ENCODE measurements at places on chromosomes 4 and X.

- DNase-seq = no peak
Measured at GRCh38 chrX:12700745-12701144, 90.5 kb upstream of the PRPS2 start.

- DNase-seq = no peak
Measured at GRCh38 chrX:13483773-13484172, 85.6 kb upstream of the EGFL6 start.

DNA sequence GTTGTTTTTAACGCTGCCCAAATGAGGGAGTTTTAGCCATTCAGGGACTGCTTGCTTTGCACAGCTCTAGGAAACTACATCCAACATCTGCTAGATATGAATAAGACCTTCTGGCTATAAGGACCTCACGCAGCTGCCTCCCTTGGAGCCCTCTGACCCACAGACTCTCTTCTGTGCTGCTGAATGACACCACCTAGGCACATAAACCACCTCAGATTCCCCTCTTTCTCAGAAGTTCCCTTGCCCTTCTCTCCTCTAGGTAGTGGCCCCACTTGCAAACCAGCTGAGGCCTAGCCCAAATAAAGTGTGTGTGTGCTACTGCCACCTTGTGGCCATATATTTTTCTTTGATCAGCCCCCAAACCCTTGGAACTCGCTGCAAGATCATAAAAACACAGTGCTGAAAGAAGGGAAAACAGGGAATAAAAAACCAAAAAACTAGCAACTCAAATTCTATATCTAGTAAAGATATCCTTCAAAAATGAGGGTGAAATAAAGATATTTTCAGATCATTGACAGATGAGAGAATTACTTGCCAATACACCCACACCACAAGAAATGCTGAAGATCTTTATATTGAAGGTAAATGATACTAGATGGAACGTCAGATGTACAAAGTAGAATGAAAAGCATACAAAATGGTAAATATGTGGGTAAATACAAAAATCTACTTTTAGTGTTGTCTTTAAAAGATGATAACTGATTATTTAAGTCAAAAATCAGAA lies 265.9 kb downstream of the ADAMTS3 start:
- DNase-seq = peak; percentile 64

GRCh38 chr4:25031077-25031621 lies 403 bp upstream of the LGI2 start:
- DNase-seq = no peak

GRCh38 chrX:121356139-121356849 lies 308.9 kb downstream of the GLUD2 start:
- DNase-seq = no peak

DNA sequence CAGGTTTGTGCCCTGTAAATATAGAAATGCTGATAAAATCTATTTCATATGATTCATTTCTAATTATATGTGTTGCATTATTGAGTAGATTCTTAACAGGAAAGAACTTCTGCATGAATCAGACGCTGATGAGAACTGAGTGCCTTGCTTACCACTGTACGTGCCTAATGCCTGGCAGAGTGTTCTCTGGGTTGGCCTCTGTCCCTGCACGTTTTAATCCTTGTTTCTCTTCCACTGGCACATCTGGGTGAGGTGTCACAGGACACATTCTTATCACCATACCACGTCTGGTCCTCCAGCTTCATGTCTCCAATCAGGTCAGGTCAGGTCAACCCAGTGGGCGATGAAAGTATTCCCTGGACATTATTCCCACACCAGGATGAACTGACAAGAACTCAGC lies 53.6 kb downstream of the KLF3 start:
- DNase-seq = no peak

DNA sequence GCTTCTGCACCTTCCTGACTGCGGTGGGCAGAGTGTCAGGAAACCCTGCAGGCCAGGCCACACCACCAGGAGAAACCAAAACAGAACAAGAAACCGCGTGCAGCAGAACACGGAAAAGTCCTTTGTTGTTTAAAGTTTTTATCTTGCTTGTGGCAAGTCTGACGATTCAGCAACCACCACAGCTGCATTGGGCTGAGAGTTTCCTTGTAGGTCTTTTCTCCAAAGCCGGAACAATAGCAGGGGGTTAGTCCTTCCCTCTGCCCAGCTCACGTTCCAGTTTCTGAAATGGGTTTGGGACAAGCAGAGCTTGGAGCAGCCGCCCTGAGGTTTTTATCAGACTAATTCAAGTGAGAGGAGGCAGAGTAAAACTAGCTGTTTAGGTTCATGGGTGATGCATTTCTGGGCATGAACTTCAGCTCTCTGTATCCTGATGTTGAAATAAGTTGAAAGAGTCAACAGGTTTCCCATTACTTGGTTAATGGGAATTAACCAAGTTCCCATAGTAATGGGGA lies 216.9 kb downstream of the PTTG2 start:
- DNase-seq = no peak

DNA sequence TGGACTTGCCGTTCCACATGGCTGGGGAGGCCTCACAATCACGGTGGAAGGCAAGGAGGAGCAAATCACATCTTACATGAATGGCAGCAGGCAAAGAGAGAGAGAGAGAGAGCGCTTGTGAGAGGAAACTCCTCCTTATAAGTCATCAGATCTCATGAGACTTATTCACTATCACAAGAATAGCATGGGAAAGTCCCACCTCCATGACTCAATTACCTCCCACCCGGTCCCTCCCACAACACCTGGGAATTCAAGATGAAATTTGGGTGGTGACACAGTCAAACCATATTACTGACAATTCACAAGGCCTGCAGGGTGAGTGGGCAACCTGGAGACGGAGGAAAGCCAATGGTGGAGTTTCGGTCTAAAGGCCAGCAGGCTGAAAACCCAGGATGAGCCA lies 394.3 kb upstream of the TRAM1L1 start:
- DNase-seq = no peak

GRCh38 chr4:73620115-73620792 lies at the start of gene RASSF6:
TSS of gene RASSF6 (minus strand) at chr4:73620436. CDS start at chr4:73611795, 8,641 bp downstream.
- no peak for DNase-seq

DNA sequence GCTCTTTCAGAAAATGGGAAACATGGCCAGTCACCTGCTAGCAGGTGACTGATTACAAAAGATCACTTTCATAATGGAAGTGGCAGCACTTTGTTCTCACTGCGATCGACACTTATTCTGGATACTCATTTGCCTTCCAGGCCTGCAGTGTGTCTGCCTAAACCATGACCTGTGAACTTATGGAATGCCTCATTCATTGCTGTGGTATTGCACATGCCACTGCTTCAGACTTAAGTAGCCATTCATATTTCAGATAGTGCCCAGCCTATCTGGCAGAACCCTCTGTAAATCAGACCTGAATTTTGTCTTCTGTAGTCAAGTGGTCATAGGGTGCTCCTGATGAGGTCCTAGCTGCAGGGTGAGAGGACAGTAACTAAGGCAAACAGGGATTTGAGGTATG lies 23.3 kb upstream of the MGST2 start:
- DNase-seq = no peak

- DNase-seq = no peak
Measured at GRCh38 chrX:146224442-146224841, 406.8 kb downstream of the SLITRK2 start.

DNA sequence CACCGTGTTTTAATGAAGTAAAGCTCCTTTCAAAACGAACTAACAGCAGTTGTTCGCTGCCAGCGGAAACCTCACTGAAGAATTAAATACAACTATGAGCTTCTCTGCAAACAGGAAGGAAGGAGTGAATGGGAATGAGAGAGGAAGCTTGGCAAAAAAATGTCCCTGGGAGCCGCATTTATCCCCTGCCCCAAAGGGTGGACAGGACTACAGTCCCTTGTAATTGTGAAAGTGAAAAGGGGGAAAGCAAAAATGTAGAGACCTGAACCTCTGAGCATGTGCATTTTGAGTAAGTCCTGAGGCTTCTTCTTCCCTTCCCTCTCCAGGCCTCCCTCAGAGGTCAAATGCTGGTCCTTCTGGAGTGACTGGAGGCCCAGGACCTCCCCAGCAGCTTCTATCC lies 53.8 kb upstream of the BMP2K start:
- no peak for DNase-seq

- DNase-seq = no peak
Measured at GRCh38 chrX:4741024-4741423, 1027.6 kb upstream of the PRKX start.

- DNase-seq = no peak
Measured at GRCh38 chr4:142475663-142476062, 370.4 kb downstream of the INPP4B start.

DNA sequence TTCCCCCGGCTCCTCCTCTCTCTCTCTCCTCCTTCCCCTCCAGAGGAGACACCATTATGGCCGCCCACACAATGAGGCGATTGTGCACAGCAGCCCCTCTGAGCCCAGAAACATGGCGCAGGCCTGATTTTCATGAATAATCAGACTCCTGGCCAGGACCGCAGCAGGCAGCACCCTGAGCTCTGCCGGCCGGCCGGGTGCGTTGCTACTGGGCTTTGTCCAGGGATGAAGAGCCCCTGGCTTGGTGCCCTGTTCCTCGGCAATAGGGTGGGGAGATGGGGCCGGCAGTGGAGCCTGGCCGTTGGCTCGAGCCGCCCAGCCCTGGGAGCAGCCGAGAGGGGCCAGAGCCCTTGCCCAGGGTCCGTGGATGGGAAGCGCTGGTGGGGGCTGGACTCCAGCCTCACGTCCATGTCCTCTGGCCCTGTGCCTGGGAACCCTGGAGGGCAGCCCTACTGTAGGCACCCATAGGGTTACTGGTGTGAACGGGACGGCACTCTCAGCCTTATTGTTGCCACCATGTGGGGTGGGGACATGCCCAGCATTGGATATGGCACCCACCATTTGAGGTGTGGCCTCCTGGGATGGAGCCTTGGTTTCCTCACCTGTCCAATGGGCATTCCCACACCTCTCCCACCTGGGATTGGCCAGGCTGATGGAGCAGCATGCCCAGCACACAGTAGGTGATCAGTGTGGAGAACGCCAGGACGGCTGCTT lies 103.0 kb downstream of the SORCS2 start:
- no peak for DNase-seq

- no peak for DNase-seq
Measured at GRCh38 chr4:118270492-118270891, 82.3 kb downstream of the PRSS12 start.

DNA sequence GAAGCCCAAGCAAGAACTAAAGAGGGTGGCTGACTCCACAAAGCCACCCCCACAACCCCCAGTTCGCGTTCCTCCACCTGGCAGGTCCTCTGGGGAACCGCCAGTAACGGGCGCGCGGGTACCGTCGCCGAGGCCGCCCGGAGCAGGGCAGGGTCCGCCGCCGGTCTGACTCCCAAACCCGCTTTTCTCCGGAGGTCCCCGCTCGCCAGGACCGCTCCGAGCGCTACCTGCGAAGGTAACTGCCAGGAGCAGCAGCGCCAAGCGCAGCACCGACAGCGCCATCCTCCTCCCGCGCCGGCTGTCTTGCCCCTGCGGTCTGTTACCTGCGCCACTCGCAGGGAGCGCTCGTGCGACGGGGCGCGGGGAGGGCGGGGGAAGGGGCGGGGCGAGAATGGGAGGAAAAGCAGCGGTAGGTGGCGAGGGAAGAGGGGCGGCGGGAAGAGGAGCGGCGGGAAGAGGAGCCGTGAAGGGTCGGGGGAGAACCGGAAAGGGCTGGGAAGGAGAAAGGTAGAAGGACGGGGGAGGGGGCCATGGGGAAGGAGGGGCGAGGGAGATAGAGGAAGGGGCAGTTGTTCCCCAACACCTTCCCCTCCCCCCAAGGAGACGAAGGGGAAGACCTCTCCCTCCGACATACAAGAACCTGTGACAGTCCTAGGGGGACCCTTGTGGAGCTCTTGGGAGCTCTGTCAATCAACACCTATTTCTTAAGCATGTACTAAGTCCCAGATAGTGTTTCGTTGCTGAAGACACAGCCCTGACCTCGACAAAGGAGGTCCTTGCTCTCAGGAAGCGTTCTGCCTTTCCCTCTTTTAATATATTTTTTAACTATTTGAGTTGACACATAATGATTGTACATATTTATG lies at the start of gene SPINK2:
Gene SPINK2 (minus strand): TSS at position 321 of the 863 bp plus-strand sequence. CDS start 39 bp downstream, at position 282.
- no peak for DNase-seq

DNA sequence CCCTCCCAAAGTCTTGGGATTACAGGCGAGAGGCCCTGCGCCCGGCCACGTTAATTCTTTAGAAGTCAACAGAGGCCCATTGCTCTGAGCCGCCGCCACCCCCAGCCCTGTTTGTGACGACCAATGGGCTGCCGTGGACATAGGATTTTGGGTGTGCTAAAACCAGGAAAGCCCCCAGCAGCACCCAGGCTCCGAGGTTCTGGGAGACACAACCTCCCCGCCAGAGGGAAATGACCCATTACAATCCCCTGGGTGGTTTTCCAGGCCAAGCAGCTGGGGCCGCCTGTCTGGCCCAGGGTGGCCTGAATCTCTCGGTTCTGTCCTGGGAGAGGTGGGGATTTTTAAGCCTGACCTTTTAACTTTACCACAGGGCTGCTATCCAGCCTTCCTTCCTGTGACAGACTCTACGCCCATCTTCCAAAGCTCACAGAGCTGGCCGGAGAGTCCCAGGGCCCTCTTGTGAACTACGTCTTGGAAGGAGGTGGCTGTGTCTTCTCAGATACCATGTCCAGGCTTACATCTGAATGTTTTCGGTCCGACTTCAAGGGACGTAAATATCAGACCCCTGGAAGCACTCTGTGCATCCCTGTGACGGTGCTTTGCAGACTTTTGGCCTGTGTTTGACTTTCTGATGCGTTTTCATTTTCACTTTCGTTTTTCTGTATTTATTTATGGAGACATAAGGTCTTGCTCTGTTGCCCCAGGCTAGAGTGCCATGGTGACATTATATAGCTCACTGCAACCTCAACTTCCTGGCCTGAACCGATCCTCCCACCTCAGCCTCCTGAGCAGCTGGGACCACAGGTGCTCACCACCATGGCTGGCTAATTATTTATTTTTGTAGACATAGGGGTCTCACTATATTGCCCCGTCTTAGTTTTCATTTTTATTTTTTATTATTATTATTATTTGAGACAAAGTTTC lies 36.0 kb downstream of the P2RY8 start:
- DNase-seq = no peak

DNA sequence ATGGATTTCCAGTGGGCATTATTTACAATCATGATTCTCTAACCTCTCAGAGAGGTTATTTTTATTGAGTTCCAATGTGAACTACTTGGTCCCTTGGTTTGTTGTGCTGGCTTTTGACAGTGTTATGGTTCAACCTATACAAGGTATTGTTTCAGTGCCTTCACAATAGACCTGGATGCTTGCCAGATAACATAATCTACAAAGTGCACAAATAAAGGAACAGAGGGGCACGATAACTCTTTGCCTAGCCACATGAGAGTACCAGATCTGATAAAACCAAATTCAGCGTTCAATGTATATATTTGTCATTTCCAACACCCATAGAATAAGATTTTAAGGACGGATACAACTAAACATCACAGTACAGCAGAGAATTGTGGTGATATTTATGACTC lies 120.8 kb downstream of the RASL11B start:
- no peak for DNase-seq

DNA sequence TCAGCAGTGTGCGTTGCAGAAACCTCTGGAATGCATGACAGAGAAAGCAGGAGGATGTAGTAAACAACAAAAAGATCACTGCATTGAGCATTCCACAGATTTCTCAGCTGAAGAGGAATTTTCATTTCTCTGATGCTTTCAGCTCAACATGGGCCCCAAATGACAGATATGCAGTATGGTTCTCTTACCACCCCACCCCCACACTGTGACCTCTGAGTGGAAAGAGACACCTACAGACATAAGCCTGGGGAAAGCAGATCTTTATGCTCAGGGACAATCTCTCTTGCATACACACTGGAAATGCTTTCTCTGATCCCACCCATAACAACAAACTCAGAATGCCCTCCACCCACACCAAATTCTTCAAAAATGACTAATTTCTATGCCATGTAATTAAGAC lies 983.7 kb upstream of the LCORL start:
- DNase-seq = no peak
